ENCODE measurements at places on chromosomes 11 and 22.
A peak's percentile ranks its signal among the peaks of the same experiment; 100 is the strongest.

GRCh38 chr11:84686716-84687115, 940.4 kb downstream of the DLG2 start:
- no peak for DNase-seq

DNA sequence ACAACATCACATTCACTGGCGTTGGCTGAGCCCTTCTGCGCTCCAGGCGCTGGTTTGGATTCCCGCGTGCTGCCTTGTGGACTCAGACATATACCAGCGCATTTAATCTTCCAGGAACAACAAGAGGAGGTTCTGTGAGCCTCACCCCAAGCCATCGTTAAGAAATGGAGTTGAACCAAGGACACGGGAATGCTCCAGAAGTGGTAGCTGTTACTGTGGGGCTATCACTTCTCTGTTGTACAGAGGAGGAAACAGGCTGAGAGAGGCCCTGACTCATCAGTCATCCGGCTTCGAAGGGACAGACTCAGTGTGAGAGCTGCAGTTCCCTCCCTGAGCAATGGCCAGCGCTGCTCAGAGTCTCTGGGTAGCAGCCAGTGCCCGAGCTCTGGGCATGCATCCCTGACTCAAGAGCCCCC, 291.3 kb downstream of the TBC1D22A start:
- DNase-seq = no peak

DNA sequence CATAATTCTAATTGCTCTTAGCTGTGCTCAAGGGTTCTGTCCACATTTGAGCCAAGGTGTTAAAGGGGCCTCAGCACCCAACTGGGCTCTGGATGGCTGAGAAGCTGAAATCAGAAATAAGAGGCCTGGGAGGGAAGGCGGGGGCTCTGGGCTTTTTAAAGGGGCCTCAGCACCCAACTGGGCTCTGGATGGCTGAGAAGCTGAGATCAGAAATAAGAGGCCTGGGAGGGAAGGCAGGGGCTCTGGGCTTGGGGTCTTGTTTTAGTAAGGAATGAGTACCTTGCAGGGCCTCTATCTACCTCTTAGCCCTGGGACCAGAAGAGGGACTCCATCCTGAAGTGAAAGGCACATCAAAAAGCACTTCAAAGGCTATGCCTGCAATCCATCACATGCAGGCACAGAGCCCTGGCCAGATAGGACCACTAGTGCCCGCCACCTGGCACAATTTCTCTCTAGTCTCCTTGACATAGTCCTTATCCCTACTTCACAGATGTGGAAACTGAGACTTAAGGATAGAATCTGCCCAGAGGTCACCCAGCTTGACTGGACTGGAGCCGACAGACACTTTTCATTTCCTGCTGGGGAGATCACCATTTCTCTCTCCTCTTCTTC, 35.6 kb downstream of the DKK3 start:
- no peak for DNase-seq

DNA sequence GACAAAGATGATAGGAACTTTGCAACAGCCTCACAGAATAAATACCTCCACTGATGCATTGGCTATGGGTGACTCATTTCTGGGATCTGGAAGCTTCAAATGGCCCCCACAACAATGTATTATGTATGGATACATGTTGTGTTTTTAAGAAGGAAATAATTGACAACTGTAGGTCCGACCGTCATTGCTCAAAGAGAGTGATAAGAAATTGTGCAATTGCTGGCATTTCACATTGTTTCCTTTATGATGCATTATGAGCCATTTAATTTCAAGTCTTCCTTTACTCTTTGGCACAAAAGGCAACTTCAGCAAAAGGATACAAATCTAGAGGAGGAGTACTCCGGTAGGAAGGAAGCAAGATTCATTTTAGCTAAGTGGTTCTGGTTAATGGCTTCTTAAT, 2.0 kb downstream of the ANO3 start:
- no peak for DNase-seq

DNA sequence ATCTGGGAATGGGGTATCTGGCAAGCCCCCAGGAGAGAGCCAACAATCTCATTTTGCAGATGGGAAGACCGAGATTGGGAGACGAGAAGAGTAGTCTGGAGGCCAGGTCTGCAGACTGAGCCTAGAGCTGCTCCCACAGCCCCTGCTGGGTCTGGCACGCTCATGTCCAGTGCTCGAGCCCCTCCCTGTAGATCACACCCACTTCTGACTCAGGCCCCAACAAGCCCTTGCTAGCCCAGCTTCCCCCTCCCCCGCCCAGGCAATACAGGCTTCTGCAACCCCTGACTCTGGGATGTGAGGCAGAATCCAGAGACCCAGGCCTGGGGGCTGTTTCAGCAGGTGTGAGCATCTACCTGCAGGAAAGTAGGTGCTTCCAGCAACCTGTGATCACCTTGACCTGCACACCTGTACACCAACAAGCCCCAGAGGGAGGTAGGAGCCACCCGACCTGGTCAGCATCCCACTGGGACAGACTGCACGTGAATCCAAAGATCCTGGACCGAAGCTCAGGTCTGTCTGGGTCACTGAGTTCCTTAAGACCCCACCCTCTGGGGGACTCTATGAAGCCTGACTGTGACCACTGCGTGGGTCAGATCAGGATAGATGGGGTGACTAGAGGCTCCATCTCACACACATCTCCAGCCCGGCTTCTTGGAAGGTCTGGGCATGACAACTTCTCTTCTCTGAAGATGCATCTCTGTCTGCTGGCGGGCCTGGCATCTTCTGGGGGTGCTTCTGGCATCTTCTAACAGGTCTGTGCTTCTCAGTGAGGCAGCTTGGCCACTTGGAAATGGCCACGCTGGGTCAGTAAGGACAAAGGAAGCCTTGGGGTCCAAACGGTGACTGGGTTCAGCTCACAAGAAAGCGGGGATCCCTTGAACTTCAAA, 29.3 kb downstream of the LINC01488 start:
- no peak for DNase-seq

DNA sequence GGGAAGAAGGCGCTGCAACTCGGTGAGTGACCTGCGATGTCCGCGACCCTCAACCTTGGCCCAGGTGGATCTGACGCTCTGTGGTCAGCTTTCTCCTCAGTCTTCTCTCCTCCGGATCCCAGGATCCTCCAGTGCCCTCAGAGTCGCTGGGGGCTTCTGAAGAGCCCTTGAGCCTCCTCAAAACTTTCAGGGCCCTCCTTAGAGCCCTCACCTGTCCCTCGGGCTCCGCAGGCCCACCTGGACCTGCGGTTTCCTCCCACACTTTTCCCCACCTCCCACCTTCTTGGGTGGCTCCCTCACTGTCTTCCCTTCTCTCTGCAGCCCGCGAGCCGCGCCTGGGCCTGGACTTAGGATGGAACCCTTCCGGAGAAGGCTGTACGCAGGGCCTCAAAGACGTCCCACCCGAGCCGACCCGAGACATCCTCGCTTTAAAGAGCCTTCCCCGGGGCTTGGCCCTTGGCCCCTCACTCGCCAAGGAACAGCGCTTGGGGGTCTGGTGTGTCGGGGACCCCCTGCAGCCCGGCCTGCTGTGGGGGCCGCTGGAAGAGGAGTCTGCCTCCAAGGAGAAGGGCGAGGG, 335 bp downstream of the ZNF408 start:
- DNase-seq = no peak

GRCh38 chr11:47377571-47378009, 757 bp downstream of the SPI1 start:
- DNase-seq = no peak

DNA sequence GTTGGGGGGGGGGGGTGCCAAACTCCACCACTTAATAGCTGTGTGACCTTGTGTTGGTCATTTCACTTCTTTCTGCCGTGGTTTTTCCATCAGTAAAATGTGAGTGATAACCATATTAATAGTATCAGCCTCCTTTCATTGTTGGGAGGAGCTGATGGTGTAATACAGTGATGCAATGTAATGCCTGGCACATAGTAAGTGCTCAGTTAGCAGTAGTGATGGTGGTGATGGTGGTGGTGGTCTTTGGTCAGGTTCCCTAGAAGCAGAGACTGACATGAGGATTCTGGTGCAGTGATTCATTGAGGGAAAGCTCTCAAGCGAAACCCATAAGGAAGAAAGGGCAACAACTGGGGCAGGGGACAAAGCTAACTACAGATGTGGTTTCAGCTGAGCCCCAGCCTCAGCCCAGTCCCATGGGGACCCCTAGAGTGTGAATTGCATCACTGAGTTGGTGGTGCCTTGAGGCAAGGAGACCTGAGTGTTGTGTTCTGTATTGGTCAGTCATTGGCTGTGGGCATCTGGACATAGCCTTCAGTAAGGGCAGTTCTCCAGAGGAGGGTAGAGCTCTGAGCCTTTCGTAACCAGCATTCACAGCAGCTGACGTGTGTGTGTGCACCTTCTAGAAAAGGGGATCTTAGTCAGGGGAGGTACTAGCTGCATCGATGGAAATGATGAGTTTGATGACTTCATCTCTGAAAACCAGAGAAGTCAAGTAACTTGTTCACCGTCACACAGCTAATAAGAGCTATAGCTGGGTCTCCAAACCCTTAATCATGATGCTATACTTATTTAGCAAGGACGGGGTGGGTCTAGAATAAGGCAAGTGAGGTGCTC, 93.6 kb upstream of the CRYBB3 start:
- DNase-seq = no peak

DNA sequence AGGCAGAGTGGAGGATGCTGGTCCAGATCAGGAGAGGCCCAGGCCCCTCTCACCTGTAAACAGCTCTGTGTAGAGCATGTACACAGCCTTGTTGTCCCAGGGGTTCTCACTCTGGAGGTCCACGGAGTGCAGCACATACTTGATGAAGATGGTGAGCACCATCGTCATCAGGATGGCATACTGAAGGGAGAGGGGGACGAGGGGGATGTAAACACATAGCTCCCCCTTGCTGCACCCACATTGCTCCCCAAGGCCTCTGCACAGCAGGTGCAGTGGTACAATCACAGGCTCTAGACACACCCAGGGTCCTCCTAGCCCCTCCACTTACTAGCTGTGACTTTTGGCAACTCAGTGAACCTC, 2.9 kb downstream of the SYVN1 start:
- DNase-seq = no peak

- no peak for DNase-seq
Measured at GRCh38 chr11:110152199-110152598, 59.0 kb downstream of the ZC3H12C start.

DNA sequence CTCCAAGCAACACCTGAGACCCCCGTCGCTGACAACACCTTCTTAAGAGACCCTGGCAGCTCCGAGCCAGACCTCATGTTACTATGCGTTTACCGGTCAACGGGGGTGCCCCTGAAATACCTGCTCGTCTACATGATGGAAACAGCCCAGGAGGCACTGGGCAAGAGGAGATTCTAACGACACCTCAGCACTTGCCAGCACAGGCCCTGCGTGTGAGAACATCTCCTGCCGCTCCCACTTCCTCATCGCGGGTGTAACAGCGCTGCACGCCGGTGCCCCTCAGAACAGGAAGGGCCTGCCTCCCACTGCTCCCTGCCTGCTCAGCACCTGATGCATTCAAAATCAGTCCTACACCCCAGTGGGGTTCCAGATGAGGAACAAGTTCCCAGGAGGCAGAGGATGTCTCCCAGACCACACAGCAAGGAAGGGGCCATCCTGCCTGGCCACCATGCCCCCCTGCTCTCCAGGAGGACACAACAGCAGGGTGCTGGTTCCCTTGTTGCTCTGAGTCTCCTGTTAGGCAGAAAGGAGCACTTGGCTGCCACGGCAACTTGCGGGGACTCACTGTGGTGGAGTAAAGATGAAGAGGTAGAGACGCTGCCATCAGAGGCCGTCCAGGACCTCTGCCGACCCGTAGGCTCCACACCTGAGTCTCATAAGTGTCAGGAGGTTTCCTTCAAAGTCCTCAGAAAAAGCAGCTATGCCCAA, 2.1 kb downstream of the TOLLIP start:
- no peak for DNase-seq

- peak; percentile 83 for DNase-seq
Measured at GRCh38 chr22:41285441-41285819, 557 bp downstream of the RANGAP1 start.

GRCh38 chr11:62295504-62295903, 3.4 kb downstream of the SCGB1D4 start:
- no peak for DNase-seq

- no peak for DNase-seq
Measured at GRCh38 chr11:91563176-91563575, 661.4 kb upstream of the FAT3 start.

DNA sequence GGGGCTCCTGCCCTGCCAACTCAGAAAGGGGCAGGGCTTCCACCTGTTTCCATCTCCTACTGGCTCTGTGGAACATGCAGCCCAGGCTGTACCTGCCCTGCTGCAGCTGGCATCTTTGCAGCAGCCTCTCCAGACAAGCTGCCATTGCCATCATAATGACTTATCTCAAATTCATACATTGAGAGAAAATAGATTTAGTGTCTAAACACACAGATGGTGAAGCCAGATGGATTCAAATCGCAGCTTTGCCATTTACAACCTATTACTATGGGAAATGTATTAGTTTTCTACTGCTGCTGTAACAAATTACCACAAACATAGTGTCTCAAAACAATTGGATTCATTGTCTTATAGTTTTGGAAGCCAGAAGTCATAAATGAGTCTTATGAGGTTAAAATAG, 260.0 kb downstream of the KCNA4 start:
- no peak for DNase-seq

DNA sequence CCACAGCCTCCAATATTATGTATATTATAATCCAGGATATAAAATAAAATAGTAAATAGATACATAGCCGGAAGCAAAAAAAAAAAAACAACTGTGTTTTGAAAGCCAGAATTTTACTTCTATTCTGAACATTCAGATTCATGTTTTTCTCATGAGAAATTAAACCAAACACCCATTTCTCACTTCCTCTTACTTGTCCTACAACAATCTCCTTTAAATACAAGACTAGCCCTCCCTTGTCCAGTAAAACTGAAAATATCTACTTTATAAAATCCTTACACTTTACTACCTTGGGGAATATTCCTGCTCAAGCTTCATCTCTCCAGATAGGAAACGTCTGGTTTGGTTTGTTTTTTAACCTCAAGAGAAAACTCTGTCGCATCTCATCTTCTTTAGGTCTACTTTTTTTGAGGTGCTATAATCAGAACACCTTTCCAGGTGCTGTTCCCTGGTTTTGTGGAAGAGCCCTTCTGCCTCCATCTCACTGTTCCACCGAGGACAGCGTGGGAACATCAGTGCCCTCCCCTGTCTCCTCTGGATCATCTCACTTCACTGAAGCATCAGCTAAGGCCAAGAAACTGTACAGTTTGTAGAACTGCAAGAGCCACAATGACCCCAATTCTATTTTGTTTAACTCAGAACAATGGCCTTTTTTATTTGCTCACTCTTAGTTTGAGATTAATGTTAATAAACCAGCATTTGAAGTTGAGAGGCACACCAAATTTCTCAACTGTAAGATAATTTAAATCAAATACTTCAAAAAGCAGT, 82.0 kb upstream of the ARHGAP32 start:
- DNase-seq = no peak

GRCh38 chr11:121767433-121767832, 314.7 kb upstream of the SORL1-AS1 start:
- DNase-seq = peak; percentile 1

- DNase-seq = no peak
Measured at GRCh38 chr11:86147004-86147403, 78.1 kb upstream of the PICALM start.

DNA sequence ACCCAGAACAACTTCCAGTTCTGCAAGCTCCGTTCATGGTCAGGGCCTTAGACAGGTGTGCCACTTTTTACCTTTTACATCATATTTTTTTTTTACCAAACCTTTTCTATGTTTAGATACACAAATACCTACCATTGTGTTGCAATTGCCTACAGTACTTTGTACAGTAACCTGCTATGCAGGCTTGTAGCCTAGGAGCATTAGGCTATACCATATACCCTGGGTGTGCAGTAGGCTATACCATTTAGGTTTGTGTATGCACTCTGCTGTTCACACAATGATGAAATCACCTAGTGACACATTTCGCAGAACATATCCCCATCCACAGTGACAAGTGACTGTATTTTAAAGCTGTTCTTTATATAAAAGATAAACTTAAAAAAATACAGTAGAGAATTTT, 29.6 kb downstream of the APIP start:
- DNase-seq = no peak

GRCh38 chr22:39612811-39613548, 42.4 kb downstream of the CACNA1I start:
- peak; percentile 58 for DNase-seq
